BJ (cell line): ENCODE measurements at places on chromosomes 2 and 18. TPM values are rescaled to one million over a fixed set of nuclear protein-coding genes. Genes with fewer than 3 reads are reported as not detected.
A peak's percentile ranks its signal among the peaks of the same experiment; 100 is the strongest.

LYPD6B gene
- polyA plus RNA-seq, result 19.1 and 26.4 TPM in 2 replicates

LINC00305 gene
- polyA plus RNA-seq, result not detected in 2 replicates

SERTAD2 gene
- 6.2 and 8.7 TPM in 2 replicates for polyA plus RNA-seq

TMEM198 gene
- 2.5 and 4.0 TPM in 2 replicates for polyA plus RNA-seq

KIAA2012 gene
- 0.13 and 0.18 TPM in 2 replicates for polyA plus RNA-seq

TSPYL6 gene
- not detected in 2 replicates for polyA plus RNA-seq

GRCh38 chr2:214019229-214019972, 391.5 kb upstream of the VWC2L start:
- peak; percentile 91 for DNase-seq

GRCh38 chr2:62920070-62920469, 130.6 kb upstream of the OTX1 start:
- no peak for DNase-seq

- DNase-seq, result no peak
These were observed 67.1 kb upstream of the EPAS1 start for GRCh38 chr2:46230115-46230571.

- DNase-seq, result no peak
These were observed 8.4 kb upstream of the ANXA4 start for GRCh38 chr2:69733342-69734034.

GRCh38 chr2:99259465-99259864, 4.0 kb upstream of the LYG2 start:
- DNase-seq, result no peak

GRCh38 chr2:207046724-207047123, 107.4 kb downstream of the CPO start:
- no peak for DNase-seq

GRCh38 chr2:80080957-80081356, 223.6 kb downstream of the LRRTM1 start:
- DNase-seq, result no peak
